ENCODE measurements at places on chromosomes 5 and 9.

GRCh38 chr5:91245074-91245452 lies 138.1 kb downstream of the ARRDC3 start:
- DNase-seq = no peak

- DNase-seq = no peak
Observed at GRCh38 chr9:129632460-129632859, 6.5 kb downstream of the NTMT1 start.

DNA sequence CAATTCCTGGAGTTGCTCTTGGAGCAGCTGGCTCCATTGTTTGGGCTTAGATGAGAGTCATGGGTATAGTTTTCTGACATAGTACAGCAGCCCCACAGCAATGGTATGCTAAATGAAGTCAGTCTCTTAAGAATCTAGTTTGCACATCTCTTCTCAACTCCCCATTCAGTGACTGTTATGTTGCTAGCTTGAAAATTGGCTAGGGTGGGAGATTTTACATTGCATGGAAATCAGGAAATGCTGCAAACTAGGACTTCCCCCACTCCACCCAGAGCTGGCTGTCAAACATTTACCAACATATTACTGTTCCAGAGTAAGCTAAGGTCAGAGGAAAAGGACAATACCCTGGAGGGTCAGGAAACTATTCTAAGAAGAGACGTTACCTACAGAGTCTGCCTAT lies 17.6 kb upstream of the FCHO2 start:
- no peak for DNase-seq

- DNase-seq = no peak
Observed at GRCh38 chr9:114529285-114529684, 24.0 kb upstream of the WHRN start.

- DNase-seq = no peak
Observed at GRCh38 chr9:127931092-127931881, 710 bp upstream of the PIP5KL1 start.

- DNase-seq = no peak
Observed at GRCh38 chr9:5801739-5802113, 31.2 kb downstream of the ERMP1 start.

DNA sequence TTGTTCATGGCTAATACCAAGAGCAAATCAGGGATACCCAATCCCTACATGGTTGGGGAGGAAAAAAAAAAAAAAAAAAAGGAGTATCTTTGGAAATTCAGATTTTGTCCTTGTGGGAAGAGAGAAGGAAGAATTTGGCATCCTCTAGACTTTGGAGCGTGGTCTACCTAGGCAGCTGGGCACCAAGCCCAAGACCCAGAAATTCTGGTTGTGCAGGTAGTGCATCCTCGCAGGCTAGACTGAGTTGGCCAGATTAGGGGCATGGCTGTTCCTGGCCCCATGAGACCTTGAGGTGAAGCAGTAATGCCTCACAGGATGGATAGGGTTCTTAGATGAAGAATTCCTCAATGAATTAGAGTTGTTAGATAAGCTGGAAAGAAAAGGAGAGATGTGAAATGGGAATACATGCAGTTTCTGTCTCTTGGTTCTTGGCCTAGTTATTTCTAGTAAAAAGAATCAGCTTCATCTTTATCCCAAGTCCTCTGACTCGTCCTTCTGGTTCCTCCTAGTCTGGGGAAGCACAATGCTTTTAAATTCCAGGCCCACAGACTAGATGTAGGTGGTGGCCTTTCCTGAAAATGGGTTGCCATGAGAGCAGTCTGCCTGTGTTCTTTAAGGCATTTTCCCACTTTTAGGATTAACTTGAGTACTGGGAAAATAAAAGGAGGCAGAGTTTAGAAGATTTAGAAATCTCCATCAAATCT lies 140.5 kb upstream of the RUSC2 start:
- no peak for DNase-seq

- no peak for DNase-seq
Observed at GRCh38 chr9:35774907-35775635, 16.3 kb upstream of the NPR2 start.

DNA sequence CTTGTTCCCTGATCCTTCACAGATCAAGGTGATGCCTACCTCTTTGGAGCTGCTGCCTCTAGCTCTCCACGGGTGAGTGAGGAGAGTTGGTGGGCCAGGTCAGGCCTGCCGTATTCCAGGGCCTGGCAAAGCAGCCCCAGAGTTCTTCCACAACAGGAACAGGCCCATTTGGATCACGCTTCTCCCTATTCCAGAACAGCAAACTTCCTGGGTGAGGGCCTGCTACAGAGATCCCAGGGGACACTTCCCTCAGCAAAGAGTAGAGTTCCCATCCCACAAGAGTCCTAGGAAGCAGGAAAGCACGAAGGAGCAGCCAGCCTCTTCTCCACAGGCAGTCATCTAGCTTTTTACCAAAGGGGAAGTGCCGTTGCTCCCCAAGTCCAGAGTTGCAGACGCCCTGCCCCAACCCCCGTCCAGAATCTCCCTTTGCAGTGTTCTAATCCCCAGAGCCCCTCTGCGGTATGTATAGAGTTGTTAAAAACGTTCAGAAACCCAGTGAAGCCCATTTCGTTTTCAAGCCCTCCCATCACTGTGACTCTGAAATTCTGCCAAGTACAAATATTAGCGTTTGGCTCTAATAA lies 9.3 kb upstream of the DNAJB5 start:
- no peak for DNase-seq

Data from activated T-cell treated with anti-CD3 and anti-CD28 coated beads, Interleukin-2, amount 50 U/mL, for 24 hours (primary cell).